ENCODE measurements at places on chromosomes 3 and 15.

GRCh38 chr15:101067660-101068522 is 148.7 kb downstream of the LRRK1 start:
- no peak for DNase-seq

DNA sequence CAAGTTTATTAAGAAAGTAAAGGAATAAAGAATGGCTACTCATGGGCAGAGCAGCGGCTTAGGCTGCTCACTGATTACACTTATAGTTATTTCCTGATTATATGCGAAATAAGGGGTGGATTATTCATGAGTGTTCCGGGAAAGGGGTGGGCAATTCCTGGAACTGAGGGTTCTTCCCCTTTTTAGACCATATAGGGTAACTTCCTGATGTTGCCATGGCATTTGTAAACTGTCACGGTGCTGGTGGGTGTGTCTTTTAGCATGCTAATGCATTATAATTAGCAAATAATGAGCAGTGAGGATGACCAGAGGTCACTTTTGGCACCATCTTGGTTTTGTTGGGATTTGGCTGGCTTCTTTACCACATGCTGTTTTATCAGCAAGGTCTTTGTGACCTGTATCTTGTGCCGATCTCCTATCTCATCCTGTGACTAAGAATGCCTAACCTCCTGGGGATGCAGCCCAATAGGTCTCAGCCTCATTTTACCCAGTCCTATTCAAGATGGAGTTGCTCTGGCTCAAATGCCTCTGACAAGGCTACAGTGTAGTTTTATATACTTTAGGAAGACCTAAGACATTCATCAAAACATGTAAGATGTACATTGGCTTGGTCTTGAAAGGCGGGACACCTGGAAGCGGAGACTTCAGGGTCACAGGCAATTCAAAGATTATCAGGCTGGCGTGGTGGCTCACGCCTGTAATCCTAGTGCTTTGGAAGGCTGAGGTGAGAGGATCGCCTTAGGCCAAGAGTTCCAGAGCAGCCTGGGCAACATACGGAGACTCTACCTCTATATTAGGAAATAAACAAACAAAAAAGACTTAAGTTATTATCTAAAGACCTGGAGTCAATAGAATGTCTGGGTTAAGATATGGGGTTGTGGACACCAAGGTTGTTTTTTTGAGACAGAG is 3.2 kb upstream of the BLOC1S6 start:
- no peak for DNase-seq

- DNase-seq, result no peak
Observed at GRCh38 chr15:66646308-66646707, 55.7 kb upstream of the SMAD6 start.

DNA sequence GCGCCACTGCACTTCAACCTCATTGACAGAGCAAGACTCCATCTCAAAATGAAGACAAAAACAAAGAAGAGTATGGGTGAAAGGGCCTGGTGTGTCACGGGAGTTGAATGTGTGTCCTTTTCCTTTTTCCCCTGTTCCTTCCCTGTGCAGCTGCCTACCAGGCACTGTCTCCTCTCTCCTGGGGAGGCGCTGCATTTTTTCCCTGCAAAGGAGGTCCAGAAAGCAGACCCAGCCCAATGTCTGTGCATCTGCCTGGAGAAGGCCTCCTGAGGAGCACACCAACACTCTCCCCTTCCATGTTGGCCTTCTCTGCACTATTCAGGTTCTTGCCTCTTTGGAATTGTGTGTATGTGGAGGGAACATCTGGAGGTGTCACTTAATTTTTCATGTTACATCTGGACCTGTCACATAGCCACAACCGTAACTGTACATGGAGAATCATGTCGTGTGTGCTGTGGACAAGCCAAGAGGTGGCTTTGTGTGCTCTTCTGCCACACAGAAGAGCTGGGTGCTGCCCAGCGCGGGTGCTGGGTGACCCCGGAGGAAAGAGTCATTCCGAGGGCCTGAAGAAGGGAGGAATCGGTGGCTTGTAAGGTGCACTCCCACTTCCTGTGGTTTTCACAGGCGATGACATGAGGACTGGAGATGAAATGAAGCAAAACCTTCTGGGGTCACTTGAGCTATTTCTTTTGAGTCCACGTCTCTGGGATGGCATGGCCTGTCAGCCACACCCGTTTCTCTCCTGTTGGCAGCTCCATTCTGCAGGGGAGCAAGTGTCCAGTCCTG is 46.5 kb upstream of the CGNL1 start:
- no peak for DNase-seq

- DNase-seq, result no peak
Observed at GRCh38 chr15:59654046-59654445, 3.3 kb downstream of the GTF2A2 start.

- no peak for DNase-seq
Observed at GRCh38 chr15:60375306-60375705, 22.5 kb downstream of the ANXA2 start.

- no peak for DNase-seq
Observed at GRCh38 chr3:42535981-42536784, 33.7 kb downstream of the VIPR1 start.

- no peak for DNase-seq
Observed at GRCh38 chr3:39882111-39882510, 72.7 kb downstream of the MYRIP start.

DNA sequence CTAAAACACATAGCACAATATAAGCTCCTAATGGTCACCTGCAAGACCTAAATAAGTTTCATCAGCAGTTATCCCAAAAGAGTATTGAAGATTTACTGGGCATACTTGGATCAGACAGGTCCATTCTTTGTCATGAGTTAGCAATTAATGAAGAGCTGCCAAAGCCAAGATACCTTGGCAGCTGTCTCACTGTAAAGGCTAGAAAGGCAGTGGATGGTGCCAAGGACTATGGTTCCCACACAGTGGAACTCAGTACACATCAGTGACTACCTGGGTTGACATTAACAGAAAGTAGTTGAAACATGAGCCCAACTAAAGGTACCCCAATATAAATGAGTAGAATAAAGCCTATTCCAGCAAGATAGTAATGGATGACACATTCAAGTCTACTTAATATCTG is 41.1 kb upstream of the TMCO5A start:
- DNase-seq, result no peak

DNA sequence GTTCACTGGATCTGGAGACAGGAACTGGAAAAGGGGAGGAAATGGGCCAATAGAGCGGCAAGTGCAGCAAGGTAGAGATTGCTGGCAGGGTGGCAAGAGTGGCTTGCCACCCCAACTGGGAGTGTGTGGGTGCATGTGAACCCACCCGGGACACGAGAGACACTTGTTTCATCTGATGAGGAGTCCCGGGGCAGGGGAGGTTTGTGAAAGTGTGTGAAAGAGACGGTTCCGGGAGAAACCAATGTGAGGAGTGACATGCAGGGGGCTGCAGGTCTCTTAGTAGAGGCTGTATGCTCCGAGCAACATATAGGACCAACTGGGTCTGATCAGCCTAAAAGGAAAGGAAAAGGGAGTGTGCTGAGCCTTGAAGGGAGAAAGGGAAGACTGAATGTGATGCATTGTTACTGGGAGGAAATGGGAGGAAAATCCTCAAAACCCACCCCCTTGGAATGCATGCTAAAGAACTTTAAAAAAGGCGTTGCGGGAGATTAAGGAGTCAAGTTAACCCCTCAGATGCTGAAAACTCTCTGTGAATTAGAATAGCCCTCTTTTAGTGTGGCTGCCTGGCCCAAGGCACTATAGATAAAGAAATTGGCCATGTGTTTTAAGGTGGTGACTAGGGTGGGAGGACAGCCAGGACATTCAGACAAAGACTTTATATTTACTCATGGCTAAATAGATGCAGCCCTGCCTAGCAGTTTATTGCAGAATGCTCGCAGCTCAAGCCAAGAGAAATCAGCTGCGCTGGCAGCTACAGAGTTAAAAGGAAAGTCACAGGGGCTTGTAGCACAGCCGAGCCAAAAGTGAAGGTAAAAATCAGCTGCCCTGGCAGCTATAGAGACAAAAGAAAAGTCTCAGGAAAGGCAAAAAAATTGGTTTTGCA is 9.1 kb upstream of the SLC9C1 start:
- no peak for DNase-seq

DNA sequence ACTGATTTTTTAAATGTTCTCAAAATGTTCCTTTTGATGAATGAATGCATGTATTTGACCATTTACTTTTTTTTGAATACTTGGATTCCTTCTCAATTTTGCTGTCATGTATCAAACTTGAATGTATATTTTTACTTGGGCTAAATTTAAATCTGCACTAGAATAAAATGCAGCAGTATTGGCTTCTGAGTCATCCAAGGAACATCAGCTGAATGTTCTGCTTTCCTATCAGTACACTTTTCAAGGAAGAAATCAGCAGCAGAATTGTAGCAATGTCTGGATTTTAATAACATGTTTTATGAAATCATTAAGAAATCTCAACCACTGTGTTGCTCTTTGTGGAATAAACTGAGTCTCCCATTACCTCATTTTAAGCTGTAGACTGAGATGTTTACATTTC is 57.0 kb upstream of the COL6A6 start:
- DNase-seq, result no peak

DNA sequence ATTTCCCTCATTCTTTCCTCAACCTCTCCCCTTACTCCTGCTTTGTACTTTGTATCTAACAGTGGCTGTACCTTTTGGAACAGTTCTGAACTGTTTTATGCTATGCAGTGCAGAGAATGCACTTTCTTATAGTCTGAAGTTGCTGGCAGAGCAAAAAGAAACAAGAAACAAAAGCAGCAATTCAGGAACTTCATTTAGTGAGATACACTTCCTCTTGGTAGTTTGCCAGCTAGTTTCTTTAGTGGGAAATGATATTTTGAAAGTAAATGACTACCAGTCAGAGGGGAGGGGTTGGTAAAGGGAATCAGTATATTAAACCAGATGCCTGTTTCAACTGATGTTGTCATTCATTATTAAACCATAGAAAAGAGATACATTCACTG is 55.0 kb upstream of the CHD2 start:
- peak; percentile 30 for DNase-seq
